IMR-90 (cell line): ENCODE measurements at places on chromosomes 4 and X.

DNA sequence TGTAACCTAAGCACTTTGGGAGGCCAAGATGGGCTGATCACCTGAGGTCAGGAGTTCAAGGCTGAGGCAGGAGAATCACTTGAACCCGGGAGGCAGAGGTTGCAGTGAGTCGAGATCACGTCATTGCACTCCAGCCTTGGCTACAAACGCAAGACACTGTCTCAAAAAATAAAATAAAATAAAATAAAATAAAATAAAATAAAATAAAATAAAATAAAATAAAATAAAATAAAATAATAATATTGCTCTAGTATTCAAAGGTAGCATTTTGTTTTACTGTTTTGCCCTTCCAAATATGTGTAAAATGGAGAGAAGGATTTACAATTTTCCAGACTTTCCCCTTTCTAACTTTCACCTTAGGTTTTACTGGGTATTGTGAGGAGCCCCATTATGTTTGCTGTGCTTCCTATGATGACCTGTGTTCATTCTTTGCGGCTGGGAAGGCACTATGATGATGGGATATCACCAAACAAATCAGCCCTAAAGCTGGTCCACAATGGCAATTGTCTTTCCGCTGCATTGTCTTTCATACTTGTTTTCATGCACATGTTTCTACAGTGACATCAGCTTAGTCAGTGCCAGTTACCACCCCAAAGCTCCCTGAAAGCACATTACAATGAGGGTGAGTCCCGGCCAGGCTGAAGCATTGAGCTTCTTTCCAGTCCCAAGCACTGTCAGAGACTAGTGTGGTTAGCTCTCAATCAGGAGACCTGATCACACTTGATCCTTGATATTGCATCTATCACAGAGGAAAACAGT, 50.8 kb downstream of the DTHD1 start:
- DNase-seq, result no peak

GRCh38 chrX:77776659-77777058, 9.4 kb downstream of the ATRX start:
- no peak for DNase-seq

GRCh38 chr4:151674804-151675391, 85.9 kb downstream of the GATB start:
- no peak for DNase-seq

DNA sequence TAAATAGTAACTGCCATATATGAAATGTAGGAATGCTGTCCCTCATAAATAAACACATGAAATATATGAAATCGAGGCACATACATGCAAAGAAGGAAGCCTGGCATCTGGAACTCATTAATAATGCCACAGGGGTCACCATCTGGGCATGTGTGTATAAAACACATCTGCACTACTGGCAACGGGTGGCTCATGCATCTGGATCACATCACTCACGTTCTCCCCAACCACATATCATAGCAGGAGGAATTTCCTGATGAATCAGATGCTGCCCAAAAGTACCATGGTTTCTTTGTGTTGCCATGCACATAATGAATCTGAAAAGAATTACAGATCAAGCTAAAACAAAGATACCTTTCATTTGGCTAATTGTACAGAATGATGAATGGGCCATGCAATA, 28.6 kb downstream of the RNF175 start:
- peak; percentile 64 for DNase-seq

DNA sequence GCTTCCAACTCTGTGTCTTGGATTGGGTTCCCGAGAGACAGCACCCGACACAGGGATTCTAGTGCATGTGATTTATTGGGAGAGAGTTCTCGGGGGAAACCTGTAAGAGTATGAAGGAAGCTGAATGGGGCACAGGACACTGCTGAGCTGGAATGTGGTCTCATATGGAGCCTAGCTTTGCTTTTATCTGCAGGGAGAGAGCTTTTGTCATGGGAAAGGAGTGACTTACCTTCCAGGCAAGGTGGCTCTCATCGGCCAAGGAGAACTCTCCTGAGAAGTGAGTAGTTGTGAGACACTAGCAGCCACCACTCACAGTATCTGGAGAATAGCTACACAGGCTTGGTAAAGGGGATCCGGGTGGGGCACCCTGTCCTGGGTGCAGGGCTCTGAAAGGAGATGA, 124.5 kb downstream of the NHS start:
- no peak for DNase-seq

DNA sequence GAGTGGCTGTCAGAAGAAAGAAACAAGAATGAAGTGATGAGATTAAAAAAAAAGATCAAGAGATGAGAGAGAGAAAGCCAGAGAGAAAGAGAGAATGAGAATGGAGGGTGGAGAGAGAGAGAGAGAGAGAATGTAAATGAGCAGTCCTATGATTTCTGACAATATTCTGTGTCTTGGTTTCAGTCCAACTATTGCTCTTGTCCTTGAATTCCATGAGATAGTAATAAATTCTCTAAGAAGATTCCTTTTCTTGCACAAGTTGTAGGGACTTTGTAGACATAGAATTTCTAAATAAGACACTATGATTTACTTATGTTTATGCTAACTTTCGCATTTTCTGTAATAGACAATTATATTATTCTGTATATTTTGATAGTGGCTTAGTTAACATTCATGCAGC, 149.6 kb upstream of the CTSO start:
- DNase-seq, result no peak

DNA sequence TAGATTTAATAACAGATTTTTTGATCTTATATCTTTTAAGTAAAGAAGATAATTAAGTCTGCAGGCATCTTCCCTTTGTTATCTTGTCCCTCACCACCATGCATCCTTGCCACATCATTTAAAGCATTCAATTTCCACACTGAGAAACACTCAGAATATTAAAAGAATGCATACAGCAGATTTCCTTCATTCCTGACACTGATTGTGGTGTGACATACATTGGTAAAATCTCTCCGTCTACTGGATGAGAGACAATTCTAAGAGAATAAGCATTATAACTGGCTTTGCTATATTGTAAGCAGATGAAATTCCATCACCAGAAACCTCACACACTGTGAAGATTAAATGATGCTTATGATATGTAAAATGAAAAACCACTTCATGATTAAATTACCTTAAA, 97.4 kb upstream of the TRPC5OS start:
- DNase-seq, result no peak

DNA sequence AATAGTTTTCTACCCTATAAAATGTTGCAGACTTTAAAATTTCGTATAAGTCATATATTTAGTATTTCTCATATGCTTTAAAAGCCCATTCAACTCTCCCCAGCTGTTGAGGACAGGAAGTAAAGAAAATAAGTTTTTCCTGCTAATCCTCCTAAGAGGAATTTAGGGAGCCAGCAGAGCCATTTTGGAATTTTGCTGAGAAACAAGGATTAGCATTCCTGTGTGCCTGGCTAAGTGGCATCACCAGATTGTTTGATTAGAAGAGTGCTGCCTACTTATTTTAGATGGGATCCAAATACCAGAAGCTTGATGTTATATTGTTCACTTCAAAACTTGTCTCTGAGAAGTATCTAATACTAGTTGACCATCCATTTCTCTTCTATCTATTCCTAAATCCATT, 131.2 kb upstream of the HHIP start:
- no peak for DNase-seq

GRCh38 chrX:47497271-47497888, 14.4 kb upstream of the ZNF41 start:
- peak; percentile 38 for DNase-seq

DNA sequence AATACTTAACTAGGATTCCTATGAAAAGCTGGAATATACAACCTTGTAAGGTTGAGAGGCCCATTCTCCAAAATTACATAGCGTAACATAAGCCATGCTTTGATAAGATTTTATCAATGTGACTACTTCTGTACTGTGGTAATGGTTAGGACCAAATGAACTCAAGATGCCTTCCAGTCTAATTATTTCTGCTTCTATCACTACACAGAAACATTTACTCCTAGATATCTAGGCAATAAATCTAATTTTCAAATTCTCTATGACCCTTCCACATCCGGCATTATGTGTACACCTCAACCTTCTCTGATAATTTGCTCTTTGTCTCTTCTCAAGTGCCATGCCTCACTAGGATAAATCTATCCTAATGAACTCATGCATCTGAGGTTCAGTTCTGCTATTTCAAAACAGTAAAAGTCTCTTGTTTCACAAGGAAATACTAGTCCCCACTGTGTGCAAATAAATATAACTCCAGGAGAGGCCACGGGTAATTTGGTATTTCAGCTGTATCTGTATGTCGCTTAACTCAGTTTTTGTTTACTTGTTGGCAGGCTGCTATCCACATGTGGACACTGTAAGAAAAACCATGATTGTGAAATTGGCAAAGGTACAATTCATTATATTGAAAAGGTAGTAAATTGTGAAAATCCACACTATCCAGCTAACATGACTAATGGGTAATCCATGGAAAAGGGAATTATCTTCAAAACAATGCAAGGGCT, 93.3 kb downstream of the PRDM5 start:
- DNase-seq, result peak; percentile 70

- no peak for DNase-seq
These were observed 220.9 kb downstream of the MAML3 start for GRCh38 chr4:139933104-139933503.

DNA sequence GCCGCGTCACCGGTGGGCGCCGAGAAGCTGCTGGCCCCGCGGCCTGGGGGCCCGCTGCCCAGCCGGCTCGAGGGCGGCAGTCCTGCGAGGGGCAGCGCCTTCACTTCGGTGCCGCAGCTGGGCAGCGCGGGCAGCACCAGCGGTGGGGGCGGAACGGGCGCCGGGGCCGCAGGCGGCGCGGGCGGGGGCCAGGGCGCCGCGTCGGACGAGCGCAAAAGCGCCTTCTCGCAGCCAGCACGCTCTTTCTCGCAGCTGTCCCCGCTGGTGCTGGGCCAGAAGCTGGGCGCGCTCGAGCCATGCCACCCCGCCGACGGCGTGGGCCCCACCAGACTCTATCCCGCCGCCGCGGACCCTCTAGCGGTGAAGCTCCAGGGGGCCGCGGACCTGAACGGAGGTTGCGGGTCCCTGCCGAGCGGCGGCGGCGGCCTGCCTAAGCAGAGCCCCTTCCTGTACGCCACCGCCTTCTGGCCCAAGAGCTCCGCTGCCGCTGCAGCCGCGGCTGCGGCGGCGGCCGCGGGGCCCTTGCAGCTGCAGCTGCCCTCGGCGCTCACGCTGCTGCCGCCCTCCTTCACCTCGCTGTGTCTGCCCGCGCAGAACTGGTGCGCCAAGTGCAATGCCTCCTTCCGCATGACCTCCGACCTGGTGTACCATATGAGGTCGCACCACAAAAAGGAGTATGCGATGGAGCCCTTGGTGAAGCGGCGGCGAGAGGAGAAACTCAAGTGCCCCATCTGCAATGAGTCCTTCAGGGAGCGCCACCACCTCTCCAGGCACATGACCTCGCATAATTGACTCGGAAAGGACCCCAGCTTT, 5.6 kb downstream of the PRDM8 start:
- DNase-seq, result peak; percentile 35

- DNase-seq, result no peak
These were observed 35.0 kb upstream of the CLCN4 start for GRCh38 chrX:10121787-10122186.

DNA sequence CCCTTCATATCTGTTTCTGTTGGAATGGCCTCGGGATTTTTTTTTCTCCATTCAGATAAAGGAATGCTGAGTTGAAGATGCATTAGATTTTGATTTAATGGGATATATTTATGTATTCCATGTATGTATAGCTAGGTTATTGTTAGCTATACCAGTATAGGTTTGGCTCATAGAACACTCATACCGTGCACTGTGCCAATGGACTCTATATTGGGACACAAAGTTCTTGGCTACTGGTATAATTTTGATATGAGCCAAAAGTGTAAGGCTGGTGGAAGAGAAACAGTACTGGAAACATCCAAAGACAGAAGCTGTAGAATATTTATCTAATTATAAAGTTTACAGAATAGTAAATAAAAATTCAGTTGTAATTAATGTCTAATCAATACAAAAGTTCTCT, 1912.1 kb downstream of the STIM2 start:
- DNase-seq, result no peak
